ENCODE measurements at places on chromosomes 11 and 22. TPM values are rescaled to one million over a fixed set of nuclear protein-coding genes. Genes with fewer than 3 reads are reported as not detected.

DNA sequence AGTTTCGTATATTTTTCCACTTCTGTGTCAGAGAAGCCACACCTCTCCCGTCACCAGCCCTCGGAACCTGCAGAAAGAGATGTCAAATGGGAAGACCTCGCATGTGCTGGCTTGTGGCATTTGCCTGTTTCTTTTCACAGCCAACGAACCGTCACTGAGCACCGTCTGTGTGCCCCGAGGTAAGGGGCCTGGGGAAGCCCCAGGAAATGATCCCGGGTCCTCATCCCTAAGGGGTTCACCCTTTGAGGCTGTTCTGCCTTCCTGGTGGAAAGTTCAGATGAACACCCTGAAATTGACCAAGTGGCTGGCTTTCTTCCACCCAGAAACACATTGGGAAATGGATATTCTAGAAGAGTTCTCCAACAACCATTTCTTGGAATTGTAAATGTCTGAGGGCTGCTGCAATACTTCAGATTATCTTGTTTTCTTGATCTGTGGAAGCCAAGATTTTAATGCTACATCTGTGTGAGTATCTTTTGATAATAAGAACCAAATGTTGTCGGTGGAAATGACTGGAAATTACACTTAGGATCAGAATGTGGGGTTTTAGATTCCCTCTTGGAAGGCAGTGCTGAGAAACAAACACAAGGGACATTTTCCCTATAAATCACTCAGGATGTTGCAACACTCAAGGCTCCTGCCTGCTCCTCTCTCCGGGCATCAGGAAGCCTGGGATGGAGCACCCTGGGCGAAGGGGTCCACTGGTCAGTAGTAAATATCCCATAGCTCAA, 37.6 kb downstream of the RIBC2 start:
- no peak for DNase-seq

The TRPM5 gene
- total RNA-seq = 0.09 TPM

DNA sequence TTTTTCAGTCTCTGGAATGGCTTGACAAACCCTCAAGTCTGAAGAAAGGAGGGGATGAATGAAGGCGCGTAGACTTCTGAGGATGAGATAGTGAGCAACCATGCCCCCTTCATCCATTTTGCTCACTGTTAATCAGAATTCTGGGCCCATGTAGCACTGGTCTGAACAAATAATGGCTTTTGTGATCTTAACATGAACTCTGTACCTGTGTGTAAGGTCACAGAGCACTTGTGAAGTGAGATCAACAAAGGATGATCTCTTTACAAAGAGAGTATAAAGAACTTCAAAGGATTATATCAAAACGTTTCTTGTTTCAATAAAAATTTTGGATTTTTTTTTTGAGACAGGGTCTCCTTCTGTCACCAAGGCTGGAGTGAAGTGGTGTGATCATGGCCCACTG, 976.7 kb downstream of the OPCML start:
- DNase-seq = no peak

The PNPLA5 gene
- not detected for total RNA-seq

GRCh38 chr11:69400140-69400539, 81.3 kb upstream of the LINC01488 start:
- no peak for DNase-seq

GRCh38 chr22:34294986-34295385, 374.7 kb upstream of the LARGE1 start:
- no peak for DNase-seq

- DNase-seq = no peak
Observed at GRCh38 chr22:29674121-29674520, 45.7 kb upstream of the CABP7 start.

- no peak for DNase-seq
Observed at GRCh38 chr22:25735650-25736049, 6.3 kb upstream of the MYO18B start.

The ZFTA gene
- 15.7 TPM for total RNA-seq

GRCh38 chr22:43338766-43339345, 4.3 kb downstream of the SCUBE1 start:
- DNase-seq = no peak

The PANX3 gene
- not detected for total RNA-seq

The ARFGAP3 gene
- total RNA-seq = 29.9 TPM

GRCh38 chr11:70705930-70706329, 307.6 kb downstream of the CTTN start:
- no peak for DNase-seq

DNA sequence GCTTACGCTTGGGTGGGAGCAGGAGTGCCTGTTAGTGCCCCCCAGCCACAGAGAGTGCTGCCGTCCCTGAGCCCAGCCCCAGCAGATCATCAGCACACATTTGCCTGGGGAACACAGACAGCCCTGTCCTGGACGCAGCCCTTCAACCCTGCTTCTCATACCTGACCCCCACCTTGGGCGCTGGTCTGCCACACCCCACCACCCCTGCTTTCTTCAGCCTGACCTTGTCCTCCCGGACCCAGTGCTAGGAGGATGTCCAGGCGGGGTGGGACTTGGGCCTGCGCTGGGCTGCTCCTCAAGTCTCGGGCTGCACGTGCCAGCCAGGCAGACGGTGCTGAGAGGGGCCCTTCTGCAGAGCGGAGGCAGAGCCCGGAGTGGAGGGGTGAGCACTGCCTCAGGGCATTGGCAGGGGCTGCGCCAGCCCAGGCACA, 119.2 kb downstream of the KCNQ1OT1 start:
- DNase-seq = no peak

The TEX12 gene
- 0.09 TPM for total RNA-seq

- DNase-seq = peak; percentile 44
Observed at GRCh38 chr22:37237371-37238268, 6.4 kb downstream of the RAC2 start.

DNA sequence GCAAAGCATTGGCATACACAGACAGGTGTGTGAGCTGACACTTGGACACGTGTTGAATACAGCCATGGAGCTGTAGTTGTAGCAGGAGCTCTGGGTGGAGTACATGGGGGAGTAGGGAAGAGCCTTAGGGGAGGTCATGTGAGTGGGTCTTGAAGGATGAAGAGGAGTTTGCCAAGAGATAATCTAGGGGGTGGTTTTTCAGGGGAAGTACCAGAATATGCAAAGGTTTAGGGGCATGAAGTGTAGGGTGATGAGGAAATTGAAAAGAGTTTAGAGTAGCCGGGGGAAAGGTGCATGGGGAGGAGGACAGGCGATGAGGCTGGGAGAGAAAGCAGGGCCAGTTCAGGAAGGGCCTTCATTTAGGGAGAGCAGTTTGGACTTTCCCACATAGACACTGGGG, 74.5 kb downstream of the GRIK4 start:
- no peak for DNase-seq

The XNDC1N gene
- 6.9 TPM for total RNA-seq

- DNase-seq = no peak
Observed at GRCh38 chr22:31103111-31103510, 4.3 kb downstream of the SELENOM start.

GRCh38 chr11:86773513-86774252, 26.7 kb upstream of the PRSS23 start:
- no peak for DNase-seq

- DNase-seq = no peak
Observed at GRCh38 chr11:75337195-75337654, 14.2 kb downstream of the ARRB1 start.

DNA sequence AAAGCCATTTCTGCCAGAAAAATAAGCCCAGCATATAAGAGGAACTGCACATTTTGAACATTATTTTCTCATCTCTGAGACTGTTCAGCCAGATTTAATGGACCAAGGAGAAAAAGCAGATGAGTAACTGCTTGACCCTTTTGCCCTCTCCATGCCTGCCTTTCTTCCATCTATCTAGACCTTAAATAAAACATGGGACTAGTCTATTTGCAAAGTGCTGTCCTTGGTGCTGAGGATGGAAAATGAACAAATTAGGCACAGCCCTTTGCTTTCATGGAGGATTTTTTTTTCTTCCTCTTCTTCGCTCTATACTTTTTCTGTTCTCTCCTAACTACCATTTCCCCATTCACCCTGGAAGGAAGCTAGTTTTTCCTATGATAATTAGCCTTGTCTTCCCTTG, 361.3 kb downstream of the GRM5 start:
- DNase-seq = no peak

The KRTAP5-8 gene
- total RNA-seq = not detected

- DNase-seq = no peak
Observed at GRCh38 chr11:73380897-73381410, 4.8 kb downstream of the RELT start.

The CCDC73 gene
- total RNA-seq = 0.05 TPM

The OR5P2 gene
- not detected for total RNA-seq

The RASSF10 gene
- total RNA-seq = 2.8 TPM

DNA sequence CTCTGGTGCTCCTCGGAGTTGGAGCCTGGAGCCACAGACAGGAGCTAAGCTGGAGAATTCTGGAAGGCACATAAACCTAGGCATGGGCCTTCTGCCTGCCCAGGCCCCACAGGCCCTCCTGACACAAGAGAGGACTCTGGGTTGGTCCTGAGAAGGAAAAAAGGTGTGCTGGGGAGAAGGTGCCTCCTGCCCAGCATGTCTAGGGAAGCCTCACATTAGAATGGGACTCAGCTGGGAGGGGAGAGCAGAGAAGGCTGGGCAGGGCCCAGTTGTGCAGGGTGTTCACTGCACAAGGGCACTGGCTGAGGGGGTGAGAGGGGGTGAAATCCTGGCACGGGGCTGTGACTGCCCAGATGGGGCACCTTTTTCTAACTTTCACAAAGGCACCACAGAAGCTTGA, 39.4 kb upstream of the WNT11 start:
- DNase-seq = no peak

DNA sequence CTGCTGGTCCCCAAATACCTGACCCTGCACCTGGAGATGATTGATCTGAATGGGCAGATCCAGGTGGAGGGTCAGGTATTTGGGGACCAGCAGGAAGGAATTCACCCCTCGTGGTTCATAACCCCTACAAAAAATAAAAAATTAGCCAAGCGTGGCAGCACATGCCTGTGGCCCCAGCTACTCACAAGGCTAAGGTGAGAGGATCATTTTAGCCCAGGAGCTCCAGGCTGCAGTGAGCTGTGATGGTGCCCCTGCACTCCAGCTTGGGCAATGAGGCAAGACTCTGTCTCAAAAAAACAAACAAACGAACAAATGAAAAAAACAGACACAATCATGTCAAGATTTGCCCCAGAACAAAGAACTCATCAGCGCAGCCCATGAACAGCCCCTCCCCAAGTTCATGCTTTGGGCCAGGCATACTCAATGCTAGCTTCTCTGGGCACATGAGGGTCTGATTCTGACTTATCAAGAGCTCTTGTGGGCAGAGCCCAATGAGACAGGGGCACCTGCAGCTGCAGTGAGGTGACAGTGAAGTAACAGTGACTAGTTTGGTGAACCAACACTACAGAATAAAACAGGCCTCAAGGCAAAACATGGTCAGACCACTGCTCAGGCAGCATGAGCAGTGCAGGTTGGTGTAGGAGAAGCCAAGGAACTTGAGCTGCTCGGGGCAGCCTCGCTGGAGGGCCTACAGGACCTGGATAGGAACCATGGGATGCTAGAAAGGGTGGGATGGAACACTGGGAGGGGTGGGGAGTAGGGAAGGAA, 10.2 kb upstream of the FCHSD2 start:
- DNase-seq = no peak

DNA sequence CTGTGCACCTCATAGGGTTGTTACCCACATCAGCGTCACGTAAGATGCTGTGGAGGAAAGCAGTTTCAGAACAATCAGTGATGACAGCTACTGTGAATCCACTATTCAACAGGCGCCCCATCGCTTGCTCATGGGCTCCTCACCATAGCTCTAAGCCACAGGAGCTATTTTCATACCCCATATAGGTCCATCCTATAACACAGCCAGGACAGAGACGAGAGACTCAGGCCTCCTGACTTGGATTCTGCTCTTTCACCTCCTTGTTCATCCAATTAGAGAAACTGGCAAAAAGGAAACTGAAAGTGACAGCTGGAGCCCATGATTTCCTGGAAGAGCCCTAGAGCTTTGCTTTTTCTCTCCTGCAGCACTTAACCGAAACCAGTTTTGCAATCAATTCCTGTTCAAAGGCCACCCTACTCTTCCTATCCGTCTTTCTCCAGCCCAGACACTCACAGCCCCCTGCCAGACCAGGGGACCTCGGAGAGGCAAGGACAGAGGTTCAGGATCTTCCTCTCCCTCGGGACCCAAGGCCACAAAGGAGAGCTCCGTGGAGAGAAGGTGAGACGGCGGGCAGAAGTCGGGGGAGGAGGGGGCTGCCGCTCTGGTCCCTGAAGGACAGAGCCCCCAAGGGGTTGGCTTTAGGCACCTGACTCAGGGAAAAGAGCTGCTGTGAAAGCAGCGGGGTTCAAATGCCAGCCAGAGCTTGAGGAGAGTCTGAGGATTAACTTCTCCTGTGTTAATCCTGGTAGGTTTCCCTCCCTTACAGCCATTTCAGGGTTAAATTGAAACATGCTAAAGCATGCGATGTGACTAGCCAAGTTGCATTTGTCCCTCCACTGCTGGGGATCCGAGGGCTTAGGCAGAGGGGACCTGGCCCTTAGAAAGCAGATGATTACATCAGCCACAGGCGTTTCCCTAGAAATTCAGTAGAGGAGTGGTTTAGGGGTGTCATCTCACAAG, at the start of gene APOL6:
TSS of gene APOL6 (plus strand) at position 381 of the 960 bp plus-strand sequence. CDS start 7,980 bp downstream, outside the sequence.
- peak; percentile 78 for DNase-seq

DNA sequence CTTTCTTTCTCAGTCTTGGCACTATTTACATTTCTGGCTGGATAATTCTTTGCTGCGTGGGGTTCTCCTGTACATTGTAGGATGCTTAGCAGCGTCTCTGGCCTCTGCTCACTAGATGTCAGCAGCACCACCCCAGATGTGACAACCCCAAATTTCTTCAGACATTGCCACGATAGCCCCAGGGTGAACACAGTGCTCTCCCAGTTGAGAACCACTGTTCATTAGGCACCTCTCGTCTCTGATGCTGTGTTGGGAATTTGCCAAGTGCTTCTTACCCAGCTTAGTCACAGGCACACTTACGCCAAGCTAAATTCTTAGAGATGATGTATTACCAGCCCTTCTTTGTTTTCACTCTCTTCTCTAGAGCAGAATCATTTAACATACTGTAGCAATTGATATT, 9.4 kb downstream of the TRIM6 start:
- DNase-seq = no peak

Data from thymus (tissue), 14 donors.